NCI-H526 (cell line): ENCODE measurements at places on chromosomes 2 and 18.
A peak's percentile ranks its signal among the peaks of the same experiment; 100 is the strongest.

DNA sequence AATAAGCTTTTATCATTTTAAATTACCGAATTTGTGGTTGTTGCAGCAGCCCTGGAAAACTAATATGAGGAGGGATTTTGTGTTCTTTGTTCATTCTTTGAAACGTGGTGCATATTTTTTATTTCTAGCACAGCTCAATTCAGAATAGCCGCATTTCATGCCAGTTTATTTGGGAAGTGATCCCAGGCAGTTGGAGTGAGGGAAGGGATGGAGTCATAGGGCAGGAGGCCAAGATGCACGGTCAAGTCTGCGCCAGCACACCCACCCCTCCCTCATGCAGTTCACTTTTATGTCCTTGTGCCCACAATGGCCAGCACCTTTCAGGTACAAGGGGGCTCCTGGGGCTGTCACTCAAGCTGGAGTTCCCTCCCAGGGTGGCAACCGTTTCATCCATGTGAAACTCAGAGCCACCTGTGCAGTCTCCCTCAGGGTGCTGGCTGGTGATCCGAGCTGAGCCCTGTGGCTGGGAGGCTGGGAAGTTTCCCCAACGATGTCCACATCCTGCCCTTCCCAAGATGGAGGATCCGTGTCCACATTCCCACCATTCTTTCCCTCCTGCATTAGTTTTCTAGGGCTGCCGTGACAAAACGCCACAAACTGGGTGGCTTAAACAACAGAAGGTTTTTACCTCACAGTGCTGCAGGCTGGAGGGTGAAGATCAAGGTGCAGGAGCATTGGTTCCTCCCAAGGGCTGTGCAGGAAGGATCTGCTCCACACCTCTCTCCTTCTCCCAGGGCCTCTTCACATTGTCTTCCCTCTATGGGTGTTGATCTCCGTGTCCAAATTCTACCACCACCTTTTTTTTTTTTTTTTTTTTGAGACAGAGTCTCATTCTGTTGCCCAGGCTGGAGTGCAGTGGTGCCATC, 68.5 kb upstream of the ITGA6 start:
- no peak for DNase-seq

GRCh38 chr2:205482399-205483081, 199.8 kb upstream of the NRP2 start:
- no peak for DNase-seq

- DNase-seq: no peak
Measured at GRCh38 chr18:48542513-48543181, 3.8 kb downstream of the CTIF start.

DNA sequence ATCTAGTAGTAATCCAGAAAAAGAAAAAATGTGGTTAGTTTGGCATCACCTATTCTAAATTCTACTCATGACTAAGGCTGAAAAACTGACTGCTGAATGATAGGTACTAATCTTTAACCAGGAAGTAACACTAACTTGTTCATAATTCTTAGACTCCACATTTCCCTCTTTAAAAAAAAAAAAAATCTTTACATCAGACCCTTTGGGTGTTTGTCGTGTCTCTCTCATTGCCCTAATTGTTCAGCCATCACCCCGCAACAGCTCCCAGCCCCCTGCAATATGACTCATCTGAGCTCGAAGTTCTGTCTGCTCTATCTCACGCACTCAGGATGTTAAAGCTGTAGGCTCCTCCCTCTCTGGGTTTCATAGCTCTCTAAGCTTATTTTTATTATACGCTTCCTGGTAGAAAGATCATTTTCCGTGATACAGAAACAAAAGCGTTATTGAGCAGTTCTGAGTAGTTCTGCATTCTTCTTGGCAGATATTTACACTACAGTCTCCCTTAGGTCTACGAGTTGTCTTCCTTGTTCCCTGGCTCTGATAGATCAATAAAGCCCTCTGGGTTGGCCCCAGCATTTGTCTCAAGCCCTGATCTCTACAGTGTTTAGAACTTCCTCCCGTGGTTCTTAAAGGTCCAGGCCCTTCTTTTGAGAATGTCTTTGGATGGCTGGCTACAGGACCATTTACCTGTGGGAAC, 95.6 kb downstream of the TNFRSF11A start:
- no peak for DNase-seq

- no peak for DNase-seq
Measured at GRCh38 chr2:14761118-14761517, 128.6 kb downstream of the LRATD1 start.

DNA sequence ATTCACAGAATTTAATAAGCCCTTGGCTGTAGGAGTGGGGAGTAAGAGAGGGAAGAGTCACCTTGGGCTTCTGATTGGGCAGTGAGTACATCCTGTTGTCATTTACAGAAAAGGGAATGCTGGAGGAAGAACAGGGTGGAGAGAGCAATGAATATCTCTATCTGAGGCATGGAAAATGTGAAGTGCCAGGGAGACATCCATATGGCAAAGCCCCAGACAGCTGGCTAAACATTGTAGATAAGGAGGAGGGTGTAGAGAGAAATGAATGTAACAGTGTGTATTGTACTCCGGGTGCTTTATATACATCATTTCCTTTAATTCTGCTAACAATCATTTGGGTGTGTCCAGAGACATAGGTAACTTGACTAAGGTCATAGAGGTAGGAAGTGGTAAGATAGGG, 103.5 kb downstream of the UPP2 start:
- DNase-seq: no peak

- DNase-seq: no peak
Measured at GRCh38 chr2:23346029-23346428, 39.0 kb upstream of the KLHL29 start.

- DNase-seq: no peak
Measured at GRCh38 chr2:22907330-22907729, 477.6 kb upstream of the KLHL29 start.

DNA sequence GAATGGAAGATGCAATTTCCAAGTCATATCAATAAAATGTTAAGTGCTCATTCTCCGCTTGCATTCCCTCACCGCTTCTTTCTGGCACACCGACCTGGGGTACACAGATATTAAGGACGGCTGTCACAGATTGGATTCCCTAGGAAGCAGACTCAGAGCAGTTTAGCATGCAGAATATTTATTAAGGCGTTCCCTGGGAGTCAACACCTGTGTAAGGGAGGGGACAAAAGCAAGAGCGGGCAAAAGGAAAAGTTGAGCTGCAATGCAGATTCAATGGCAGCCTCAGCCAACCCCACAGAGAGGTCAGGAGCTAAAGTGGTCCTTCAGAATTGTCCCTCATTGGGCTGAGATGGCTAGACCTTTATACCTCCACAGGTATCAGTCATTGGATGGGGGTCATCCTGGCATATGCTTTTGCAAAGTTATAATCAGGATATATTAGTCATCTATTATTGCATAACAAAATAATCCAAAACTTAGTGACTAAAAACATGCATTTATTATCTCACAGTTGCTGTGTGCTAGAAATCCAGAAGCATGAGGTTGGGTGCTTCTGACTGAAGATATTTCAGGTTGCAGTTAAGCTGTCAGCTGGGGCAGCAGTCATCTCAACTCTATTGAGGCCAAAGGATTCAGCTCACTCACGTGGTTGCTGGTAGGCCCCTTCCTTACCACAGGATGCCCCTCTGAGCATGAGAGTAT, 27.0 kb upstream of the INO80D start:
- no peak for DNase-seq

DNA sequence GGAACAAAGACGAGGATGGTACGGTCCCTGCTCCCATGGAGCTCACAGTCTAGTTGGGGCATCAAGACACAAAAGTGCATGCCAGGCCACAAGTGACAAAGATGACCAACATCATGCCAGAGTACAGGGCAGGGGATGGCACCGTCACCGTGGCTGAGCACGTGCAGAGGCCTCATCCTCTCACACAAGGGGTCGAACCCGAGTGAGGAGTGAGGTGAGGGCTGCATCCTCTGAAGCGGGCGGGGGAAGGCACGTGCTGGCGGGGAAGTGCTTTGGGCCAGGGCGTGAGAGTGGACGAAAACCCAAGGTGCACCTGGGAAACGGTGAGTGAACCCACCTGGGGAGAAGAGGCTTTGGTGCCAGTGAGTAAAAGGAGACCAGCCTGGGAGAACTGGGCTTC, 41.0 kb downstream of the MRPL35 start:
- no peak for DNase-seq

- no peak for DNase-seq
Measured at GRCh38 chr2:10873171-10873570, 38.6 kb upstream of the KCNF1 start.

- DNase-seq: no peak
Measured at GRCh38 chr18:23814991-23815614, 125.8 kb downstream of the LAMA3 start.

DNA sequence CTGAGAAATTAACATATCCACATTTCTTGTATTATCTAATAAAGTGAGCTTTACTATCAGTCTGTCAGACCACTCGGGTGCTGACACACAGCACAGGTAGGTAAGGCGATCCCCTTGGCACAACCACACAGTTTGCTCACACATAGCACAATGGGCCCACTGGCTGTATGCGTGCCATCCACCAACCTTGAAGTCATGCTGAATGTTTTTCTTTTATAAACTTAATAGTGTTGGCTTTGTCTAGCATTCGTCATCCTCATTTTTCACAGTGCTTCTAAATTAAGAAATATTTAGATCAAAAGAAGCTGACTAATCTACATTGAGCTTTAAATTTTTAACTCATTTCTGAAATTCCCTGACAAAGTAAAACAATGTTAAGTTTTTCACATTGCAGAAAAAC, 50.0 kb upstream of the PAPOLG start:
- DNase-seq: no peak

DNA sequence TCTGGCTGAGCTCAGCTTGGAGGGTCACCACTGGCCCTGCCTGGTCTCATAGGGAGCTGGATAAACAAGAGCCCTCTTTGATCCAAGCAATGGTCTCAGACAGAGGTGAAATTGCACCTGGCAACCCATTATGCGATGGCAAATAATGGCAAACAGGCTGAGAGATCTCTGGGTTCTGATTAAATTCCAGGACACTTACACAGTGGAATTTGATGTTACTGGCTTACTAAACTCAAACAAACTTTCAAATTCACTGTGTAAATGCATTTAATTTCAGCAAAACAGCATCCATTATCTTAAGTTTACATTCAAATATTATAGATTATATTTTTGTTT, 19.5 kb upstream of the STAT4 start:
- no peak for DNase-seq

GRCh38 chr2:137339051-137339450, 573.7 kb downstream of the THSD7B start:
- peak; percentile 35 for DNase-seq
